IMR-90 (cell line): ENCODE measurements at places on chromosomes 2 and 18. TPM values are rescaled to one million over a fixed set of nuclear protein-coding genes. Genes with fewer than 3 reads are reported as not detected.

Gene LOXHD1
- not detected in 2 replicates for polyA plus RNA-seq

DNA sequence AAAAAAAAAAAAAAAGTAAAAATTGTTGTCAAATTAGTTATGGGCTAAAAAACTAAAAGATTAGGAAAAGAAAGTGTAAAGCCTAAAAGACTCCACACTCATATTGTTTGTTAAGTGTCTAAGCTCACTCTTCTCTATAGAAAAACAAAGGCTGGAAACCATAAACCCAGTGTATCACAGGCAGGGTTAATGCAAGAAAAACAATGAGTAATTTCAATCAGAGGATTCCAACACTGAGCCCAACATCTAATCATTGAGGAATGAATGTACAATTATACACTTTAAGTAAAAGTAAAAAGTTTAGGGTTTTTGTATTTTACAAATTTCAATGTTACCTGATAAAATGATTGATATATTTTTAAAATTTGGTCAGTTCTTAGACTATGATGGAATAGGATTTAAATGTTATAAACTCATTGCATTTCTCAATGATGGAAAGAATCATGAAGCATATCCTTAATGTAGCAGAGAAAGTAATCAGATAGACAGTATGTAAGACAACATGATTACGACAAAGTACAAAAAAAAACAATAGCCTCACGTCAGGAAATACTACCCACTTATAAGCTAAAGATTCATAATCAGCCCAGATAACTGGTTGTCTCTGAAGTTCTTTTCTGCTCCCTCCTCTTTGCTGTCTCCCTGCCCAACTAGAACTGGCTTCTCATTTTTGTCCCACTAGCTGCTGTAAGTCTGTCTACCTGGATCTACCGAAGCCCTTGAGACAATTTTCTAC is 44.5 kb upstream of the SP3 start:
- peak; percentile 64 for DNase-seq

Gene TMEM178A
- 1.1 and 1.8 TPM in 2 replicates for polyA plus RNA-seq

Gene CSRNP3
- 0.21 and 0.32 TPM in 2 replicates for polyA plus RNA-seq

DNA sequence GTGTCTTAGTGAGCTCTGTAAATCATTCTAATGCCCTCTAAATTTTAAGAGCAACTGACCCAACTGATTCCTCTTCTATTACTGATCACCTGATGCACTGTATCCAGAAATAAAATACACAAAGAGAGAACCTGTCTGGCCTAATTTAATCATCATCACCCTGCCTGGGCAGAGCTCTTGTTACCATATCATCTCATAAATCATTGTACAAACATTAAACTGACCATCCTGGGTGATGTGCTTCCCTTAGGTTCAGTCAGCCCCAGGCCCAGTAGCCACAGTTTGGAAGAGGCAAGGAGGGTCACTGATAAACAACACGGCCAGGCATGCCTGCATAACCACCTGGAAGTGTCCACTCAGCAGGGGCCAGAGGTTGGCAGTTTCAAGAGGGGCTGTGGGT is 22.7 kb upstream of the ACMSD start:
- DNase-seq, result no peak

GRCh38 chr2:240627736-240628506 is 2.6 kb downstream of the GPR35 start:
- DNase-seq, result no peak

Gene GLI2
- 26.0 and 31.5 TPM in 2 replicates for polyA plus RNA-seq

GRCh38 chr2:138238908-138239307 is 262.7 kb upstream of the SPOPL start:
- no peak for DNase-seq

- DNase-seq, result no peak
Observed at GRCh38 chr2:240186191-240186725, 45.8 kb upstream of the OTOS start.

- DNase-seq, result no peak
Observed at GRCh38 chr2:113757138-113757657, 756 bp upstream of the SLC35F5 start.

GRCh38 chr2:177289824-177290628 is 25.5 kb upstream of the NFE2L2 start:
- no peak for DNase-seq

DNA sequence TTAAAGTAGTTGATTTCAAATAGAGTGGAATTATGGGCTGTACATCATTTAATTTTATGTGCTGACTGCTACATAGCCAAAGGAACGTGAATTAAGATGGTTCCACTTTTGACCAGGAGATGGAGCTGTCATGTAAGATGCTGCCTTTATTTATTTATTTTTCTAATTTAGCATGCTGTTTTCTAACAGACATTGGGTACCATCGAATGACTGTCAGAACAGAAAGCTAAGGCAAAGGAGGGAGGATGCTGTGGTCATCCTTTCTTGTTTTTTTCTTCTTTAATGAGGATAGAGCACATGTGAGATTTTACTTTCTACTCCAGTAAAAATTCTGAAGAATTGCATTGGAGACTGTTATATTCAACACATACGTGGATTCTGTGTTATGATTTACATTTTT is at the start of gene SCN2A:
Gene SCN2A (plus strand): TSS at position 185 of the 400 bp plus-strand sequence. CDS start 56,410 bp downstream, outside the sequence.
- DNase-seq, result peak; percentile 49

Gene TUBA3D
- not detected in 2 replicates for polyA plus RNA-seq

Gene ATL2
- 16.0 and 22.1 TPM in 2 replicates for polyA plus RNA-seq
